NCI-H1694 (cell line): ENCODE measurements at places on chromosomes 5 and 9.

- no peak for DNase-seq
These were observed 805.5 kb upstream of the DMAC1 start for GRCh38 chr9:8605096-8605495.

- DNase-seq = no peak
These were observed 3.0 kb downstream of the FLT4 start for GRCh38 chr5:180646289-180646962.

DNA sequence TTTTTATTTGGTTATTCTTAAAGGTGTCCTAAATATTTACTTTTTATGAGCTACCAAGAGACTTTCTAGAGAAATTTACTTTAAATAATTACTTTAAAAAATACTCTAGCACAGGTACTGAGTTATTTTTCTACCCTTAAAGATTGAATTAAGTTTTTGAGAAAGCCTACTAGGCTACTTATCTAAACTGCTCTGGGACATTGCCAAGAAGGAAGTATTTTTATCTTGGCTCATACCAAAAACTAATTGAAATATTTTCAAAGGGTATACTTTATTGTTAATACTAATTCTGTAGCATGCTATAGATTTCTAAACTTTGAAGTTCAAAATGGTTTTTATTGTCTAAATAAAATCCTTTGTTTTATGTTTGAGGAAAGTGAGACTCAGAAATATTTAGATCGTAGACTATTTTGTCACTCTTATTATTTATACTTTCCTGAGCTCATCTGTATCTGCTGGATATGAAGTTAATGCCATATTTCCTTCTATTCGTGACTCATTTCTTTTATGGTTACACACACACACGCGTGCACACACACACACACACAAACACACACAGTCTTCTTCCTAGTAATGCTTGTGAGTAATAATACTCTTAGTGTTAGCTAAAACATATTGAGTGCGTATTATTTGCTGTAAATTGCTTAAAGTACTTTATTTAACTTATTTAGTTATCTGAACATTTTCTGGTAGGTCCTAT, 89.5 kb downstream of the MAN2A1 start:
- no peak for DNase-seq

- DNase-seq = no peak
These were observed 439.9 kb upstream of the KLF4 start for GRCh38 chr9:107929443-107929842.

DNA sequence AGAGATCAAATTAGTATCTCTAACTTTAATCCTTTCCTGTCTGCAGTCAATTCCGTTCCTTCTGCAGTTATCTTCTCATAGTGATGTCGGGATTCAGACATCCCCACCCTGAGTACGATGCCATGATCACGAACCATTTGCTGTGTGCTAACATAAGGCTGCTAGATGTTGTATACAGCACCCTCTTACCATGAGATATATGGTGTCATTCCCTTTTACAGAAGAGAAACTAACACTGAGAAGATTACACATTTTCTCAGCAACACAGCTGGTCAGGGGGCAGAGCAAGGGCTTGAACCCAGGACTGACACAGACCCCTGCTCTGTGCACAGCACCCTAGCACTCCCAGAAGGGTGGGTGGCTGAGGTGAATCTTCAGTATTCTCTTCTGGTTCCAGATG, 46.9 kb upstream of the HSD17B4 start:
- no peak for DNase-seq
